ENCODE measurements at places on chromosomes 13 and 19.
A peak's percentile ranks its signal among the peaks of the same experiment; 100 is the strongest.

DNA sequence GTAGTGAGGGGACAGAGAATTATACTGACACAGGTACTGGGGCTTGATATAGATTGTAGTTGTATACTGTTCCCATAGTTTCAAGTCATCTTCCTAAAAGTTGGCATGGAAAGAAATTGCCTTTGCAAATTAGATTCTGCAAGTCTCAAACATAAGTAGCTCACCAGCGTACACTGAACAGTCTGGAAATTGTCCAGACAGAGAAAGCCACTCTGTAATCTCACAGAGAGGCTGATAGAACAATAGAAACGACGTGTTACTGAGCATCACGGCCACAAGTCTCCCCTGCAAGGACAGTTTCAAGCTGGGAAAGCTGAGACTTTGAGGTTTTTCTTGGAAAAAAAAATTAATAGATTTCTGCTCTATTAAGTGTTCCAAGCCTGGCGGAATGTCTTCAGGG lies 228.6 kb downstream of the DNAJC15 start:
- no peak for DNase-seq

DNA sequence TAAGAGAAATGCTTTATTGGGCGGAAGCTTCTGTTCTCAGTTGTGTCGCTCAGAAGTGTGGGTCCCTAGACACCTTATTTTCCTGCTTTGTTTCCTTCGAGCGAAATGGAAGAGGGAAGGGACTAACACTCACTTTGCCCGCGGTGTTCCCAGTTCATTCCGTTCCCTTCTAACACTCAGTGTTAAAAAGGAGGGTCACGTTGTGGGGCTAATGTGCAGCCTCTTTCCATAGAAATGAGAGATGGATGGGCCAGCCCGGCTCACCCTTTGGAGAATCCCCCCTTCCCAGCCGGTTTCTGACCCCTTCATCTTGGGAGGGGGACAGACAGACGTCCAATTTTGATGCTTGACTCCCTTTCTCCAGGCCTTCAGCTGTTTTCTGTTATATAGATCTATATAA lies 2.3 kb downstream of the ATP11A start:
- no peak for DNase-seq

- DNase-seq = no peak
These were observed 61.6 kb upstream of the MED4 start for GRCh38 chr13:48156466-48156865.

- peak; percentile 49 for DNase-seq
These were observed 1.4 kb upstream of the KHSRP start for GRCh38 chr19:6425732-6426620.

GRCh38 chr19:54209058-54209810 lies 8.6 kb downstream of the RPS9 start:
- peak; percentile 59 for DNase-seq

- DNase-seq = no peak
These were observed 253.6 kb downstream of the MTUS2 start for GRCh38 chr13:29073755-29074154.

DNA sequence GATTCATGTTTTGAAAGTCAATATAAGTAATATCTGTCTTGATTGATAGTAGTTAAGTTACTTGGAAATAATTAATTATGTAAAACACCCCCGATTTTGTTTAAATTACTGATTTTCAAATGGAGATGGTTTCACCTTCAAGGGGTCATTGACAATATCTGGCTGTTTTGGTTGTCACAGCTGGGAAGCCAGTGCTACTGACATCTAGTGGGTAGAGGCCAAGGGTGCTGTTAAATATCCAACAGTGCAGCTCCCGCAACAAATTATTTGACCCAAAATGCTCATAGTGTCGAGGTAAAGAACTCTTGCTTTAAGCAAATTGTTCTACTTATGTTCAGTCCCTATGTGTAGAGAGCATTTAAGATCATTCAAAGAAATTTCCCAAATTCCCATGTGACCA lies 50.6 kb upstream of the PCDH20 start:
- DNase-seq = no peak

DNA sequence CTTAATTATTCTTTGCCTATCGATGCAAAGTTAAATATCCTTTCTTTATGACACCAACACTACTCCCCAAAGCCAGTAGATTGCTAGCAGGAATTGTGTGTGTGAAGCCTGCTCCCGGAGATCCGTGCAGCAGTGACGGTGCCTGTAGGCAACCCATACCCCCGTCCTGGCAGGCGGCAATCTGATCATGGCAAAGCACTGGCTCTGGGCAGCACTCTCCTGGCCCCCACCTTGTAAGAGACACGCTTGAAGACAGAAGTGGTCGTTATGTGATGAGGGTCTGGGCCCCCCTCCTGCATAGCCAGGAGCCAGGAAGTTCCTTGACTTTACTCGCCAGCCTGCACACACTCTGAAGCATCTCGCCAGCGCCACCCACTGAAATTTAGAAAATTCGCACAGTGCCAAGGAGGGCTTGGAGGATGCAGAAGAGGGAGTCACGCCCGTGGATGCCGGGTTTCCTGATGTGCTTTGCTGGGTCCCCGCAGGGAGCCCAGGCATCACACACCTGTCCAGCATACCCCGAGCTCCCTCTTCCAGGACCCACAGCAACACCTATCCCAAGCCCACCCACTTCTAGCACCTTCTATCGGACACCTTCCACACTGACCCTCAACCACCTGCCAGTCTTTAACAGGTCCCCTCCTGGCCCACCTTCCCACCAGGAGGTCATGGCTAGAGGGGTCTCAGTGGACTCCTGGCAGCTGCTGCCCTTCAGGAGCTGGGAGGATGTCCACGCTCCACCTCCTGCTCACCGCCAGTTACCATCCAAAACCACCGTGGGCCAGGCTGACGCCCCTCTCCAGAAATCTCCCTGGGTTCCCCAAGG lies 54.5 kb downstream of the CEBPG start:
- peak; percentile 40 for DNase-seq

Data from left lobe of liver (tissue), 2 donors.